ENCODE measurements at places on chromosomes 11 and 22.

- peak; percentile 65 for DNase-seq
Observed at GRCh38 chr22:22720201-22720723, 75.8 kb downstream of the GGTLC2 start.

DNA sequence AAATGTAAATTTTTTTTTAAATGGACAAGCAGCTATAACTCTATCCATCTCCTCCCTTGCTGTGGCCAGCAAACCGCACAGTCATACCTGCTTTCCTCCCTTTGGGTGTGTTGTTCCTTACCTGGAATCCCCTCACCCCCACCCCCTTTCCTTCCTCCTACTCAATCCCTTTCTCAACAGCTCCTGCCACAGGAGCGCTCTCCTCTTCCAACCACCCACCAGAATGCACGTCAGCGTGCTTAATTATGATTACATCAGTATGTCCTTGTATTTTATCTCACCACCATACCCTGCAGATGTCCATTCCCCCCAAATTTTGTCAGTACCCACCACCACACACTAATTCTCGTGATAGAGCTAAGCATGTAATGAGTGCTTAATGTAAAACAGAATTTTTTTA lies 60.9 kb upstream of the LMO2 start:
- DNase-seq: no peak

GRCh38 chr22:25008666-25009065 lies 56.1 kb downstream of the KIAA1671 start:
- no peak for DNase-seq

- DNase-seq: no peak
Observed at GRCh38 chr11:26731084-26731456, 9.2 kb upstream of the SLC5A12 start.

- no peak for DNase-seq
Observed at GRCh38 chr11:8227156-8228152, 36.2 kb downstream of the LMO1 start.

DNA sequence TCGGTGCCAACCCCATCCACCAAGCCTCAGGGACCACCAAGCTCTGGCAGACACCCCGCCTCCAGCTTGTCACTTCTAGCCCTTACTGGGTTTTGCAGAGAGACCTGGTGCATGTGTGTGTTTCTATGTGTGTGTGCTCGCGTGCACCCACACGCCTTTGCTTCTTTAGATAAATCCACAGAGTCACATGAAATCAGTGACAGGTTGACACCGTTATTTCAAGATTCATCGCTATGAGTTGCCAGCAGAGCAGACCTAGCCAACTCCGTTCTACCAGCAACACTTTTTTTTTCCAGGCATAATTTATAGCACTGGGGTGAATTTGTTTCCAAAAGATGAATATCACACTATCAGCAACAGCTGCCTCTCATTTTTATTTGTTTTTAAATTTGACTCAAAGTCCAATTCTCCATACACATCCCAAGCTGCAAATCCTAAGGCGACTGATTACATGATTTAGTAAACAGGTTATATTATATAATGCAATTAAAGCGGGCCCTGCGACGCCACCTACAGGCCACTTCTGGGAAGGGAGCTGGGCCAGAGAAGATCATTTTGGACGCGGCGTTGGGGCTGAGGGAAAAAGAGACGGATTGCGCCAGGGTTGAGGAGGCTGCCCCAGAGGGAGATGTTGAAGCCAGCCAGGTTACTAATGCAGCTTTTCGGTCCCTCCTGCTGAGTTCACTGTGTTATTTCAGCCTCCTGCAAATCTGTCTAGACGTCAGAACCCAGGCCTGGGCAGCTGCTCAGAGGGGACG lies 150.5 kb downstream of the FEZ1 start:
- DNase-seq: peak; percentile 29

DNA sequence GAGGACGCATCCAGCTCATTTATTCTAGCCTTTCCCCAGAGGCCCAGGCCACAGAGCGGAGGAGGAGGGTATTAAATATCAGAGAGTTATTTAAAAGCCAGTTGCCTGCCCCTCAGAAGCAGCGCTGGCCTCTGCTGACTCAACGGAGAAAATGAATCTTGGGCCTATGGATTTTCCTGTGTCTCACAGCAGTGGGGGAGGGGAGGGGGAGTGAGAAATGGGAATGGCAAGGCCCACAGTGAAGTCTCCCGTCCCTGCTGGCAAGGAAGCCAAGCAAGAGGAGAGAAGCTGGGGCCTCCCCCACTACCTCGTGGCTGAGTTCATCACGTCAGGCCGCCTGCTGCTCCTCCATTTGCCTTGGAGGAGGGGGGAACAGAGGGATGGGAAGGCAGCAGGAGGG lies 4.5 kb upstream of the TPBGL start:
- no peak for DNase-seq

DNA sequence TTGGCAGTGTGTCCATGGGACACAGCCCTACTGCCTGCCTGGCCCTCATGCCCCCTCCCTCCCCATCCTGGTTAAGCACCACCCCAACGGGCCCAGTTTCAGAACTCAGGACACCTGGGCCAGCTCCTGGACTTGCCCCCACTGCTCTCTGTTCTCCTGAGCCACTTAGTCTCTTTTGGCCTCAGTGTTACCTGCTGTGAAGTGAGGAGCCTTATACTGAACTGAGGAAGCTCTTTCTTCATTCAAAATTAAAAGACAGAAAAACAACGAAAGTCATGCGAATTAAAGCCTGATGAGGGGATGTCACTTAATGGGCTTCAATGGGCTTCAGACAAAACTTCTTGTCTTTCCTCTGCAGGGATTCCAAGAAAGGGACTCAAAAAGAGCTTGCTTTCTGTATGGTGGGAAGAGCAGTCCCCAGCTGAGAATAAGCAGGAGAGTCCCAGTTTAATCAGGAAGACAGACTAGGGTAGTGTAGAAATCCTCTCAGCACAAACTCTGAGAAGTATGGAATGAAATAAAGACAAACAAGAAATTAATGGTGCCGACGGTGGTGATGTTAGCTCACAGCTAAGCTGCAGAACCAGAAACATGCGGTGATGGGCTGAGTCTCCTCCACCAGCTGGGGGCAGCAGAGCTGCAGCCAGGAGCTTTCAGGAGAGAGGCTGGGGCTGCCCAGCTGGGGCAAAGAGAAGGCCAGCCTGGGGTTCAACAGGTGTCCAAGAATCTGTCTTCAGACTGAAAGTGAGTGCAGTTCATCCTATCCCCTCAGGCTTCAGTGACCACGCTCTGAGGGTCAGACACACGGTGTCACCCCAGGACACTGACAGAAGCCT lies 101.0 kb downstream of the GGTLC2 start:
- DNase-seq: peak; percentile 61

DNA sequence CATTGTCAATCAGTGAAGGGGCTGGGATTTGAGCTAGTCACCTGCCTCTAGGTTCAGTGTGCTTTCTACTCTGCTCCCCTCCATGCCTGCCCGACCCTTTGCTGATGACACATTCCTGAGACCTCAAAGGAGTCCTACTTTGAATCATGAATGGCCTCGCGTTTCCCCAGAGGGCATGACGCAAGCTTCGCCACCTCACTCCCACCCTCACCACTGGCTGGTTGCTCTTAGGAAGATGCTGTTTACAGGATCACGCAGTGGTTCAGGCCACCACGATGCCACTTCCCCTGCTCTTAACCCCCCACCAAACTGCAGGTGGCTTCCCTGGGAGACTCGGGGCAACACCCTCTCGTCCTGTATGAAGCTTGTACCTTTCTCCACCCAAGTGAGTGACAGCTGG lies 62.9 kb upstream of the B3GAT1 start:
- DNase-seq: no peak

GRCh38 chr22:23079814-23080521 lies 9.6 kb downstream of the GNAZ start:
- no peak for DNase-seq

- DNase-seq: no peak
Observed at GRCh38 chr11:102017026-102017425, 30.2 kb upstream of the CFAP300 start.

DNA sequence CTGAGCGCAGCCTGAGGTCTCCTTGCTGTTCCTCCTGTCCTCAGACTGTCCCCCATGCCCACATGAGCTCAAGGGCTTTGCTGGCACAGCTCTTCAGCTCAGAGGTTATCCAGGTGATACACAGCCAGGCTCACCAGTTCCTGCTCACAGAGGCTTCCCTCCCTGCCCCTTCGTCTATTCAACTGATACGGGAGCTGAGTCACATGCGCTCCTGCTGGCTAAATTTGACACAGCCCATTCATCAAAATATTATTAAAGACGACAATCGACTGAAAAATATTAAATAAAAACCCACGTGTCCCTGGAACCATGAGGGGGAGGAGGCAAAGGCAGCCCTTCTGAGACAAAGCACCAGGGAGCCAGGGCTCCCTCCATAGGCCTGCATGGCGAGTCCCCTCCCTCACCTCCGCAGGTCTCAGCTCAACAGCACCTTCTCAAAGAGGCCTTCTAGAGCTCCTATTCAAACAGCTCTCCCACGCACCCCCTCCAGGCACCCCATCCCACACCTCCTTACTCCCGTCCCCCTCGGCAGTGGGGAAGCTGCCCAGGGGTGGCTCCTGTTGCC lies 40.5 kb downstream of the DUSP8 start:
- DNase-seq: no peak

- DNase-seq: no peak
Observed at GRCh38 chr11:118058311-118059245, 18.3 kb upstream of the TMPRSS4 start.

- DNase-seq: no peak
Observed at GRCh38 chr11:68987211-68987610, 6.4 kb upstream of the MRGPRD start.

GRCh38 chr11:121367001-121367843 lies 74.7 kb downstream of the SC5D start:
- peak; percentile 70 for DNase-seq

GRCh38 chr22:40436505-40437431 lies 66.4 kb downstream of the SGSM3 start:
- DNase-seq: peak; percentile 71

GRCh38 chr11:1844221-1845094 lies 5.7 kb downstream of the TNNI2 start:
- DNase-seq: peak; percentile 66

- no peak for DNase-seq
Observed at GRCh38 chr11:80327956-80328614, 887.3 kb upstream of the TENM4 start.

DNA sequence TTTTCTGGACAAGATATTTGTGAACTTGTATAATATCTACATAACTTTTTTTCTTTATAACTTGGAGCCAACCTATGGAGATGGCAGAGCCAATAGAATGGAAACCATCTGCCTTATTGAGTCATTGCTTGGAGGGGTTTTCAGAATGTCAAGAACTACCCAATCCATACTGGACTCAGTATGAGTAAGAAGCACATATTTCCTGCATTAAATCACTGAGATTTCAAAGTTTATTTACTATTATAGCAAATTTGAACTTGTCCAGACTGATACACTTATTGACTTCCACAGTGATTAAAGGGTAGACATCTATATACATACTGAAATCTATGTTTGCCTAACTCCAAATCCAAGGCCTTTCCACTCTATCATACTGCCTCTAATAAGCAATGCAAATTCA lies 704.0 kb downstream of the KCNA4 start:
- no peak for DNase-seq

- DNase-seq: no peak
Observed at GRCh38 chr11:100865443-100866065, 178.5 kb downstream of the ARHGAP42 start.

DNA sequence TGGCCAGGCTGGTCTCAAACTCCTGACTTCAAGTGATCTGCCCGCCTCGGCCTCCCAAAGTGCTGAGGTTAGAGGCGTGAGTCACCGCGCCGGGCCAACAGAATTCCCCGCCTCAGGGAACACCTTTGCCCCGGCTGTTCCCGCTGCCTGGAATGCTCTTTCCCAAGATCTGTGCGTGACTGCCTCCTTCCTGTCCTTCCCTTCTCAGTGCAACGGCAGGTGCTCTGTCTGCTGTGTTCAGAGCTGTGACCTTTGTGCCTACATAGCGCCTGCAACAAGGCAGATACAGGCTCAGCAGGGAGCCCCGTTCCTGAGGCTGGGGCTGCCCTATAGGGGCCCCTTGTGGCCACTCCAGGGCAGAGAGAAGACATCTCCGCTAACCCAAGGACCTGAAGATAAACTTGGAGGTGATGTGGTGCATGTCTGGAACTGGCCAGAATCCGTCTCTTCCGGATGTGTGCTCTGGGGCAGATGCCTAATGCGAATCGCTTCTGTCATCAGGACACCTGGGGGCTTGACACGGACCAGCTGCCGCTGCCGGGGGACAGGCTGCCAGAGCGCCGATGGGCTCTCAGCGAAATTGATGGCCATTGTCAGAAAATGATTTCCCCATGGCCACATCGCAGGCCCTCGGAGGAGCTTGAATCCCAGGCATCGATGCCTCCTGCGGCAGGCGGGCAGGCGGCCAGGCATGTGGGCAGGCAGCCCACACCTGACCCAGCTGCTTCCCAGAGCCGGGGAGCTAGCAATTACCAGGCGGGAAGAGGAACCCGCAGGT lies 43.5 kb upstream of the TCF20 start:
- peak; percentile 54 for DNase-seq

DNA sequence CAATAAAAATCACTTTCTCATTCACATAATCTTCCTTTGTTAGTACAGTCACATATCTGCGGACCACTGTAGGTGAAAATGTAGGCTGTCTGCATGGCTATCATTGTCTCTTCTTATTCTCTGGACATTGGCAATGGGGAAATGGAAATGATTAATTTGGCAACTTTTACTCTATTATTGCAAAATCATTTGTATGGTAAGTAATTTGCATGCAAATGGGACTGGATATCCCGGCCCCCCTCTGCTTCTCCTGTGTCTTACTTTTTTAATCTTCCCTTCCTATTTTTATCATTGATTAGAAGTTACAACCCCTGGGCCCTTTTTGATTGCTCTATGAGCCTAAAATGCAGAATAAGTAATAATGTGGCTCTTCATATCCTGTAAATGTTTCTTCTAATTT lies 6.0 kb downstream of the GRK3 start:
- no peak for DNase-seq

DNA sequence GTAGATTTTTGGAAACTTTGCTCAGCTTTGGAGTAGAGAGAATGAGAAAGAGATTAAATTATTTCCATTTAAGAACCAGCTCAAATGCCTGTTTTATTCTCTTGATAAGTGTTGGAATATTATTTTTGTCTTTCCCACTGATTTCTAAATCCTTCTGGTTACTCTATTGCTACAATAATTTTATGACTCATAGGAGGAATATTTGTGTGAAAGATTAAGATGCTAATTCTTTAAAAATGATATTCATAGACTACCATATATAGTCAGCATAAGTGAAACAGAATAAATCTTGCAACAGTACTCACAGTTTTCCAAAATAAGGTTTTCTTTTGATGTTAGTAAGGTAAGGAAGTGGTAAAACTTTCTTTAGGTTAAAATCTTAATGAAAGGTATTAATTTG lies 60.9 kb downstream of the YAP1 start:
- no peak for DNase-seq

DNA sequence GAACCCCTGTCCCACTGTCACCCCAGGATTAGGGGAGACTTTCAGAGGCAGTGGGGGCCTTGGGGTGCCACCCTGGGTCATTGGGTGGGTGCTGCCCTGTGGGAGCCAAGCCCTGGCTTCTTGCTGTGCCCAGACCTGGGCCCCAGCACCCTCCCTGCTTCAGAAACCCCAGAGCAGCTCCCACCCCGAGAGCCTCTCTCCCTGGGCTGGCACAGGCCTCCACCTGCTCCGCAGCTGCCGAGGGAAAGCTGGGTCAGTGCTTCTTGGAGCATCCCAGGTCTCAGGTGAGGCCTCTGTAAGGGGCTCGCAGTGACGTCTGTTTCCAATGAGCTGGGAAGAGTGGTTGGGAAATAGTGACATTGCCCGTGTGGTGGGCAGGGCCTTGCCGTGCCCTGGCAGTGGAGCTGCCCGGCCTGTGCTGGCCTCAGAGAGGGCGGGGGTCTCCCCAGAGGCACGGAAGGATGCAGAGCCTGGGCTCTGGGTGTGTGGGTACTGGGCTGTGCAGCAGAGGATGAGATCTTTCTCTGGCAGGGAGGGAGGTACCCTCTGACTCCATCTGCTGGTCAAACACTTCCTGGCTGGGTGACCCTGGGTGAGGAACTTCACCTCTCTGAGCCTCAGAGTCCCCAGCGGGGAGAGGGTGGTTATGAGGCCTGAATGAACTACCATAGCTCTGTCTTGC lies 23.0 kb downstream of the C22orf23 start:
- DNase-seq: no peak
